ENCODE measurements at places on chromosomes 4 and X.

DNA sequence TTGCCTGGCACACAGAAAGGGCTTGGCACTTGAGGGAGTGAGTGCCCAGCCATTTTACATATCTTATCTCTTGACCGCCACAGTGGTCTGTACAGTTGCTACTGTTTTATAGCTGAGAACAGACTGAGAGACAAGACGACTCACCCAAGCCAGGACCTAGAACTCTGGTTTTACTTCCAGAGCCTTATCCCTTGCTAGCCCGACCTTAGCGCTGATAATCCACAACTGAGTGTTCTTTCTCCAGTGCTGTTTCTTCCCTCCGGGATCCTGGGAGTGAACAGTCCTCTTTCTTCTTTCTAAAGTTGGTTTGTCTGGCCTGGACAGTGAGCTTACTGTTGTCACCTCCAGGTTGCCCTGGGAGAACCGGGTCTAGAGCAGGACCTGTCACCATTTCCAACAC lies 52.5 kb upstream of the TADA2B start:
- DNase-seq, result no peak

DNA sequence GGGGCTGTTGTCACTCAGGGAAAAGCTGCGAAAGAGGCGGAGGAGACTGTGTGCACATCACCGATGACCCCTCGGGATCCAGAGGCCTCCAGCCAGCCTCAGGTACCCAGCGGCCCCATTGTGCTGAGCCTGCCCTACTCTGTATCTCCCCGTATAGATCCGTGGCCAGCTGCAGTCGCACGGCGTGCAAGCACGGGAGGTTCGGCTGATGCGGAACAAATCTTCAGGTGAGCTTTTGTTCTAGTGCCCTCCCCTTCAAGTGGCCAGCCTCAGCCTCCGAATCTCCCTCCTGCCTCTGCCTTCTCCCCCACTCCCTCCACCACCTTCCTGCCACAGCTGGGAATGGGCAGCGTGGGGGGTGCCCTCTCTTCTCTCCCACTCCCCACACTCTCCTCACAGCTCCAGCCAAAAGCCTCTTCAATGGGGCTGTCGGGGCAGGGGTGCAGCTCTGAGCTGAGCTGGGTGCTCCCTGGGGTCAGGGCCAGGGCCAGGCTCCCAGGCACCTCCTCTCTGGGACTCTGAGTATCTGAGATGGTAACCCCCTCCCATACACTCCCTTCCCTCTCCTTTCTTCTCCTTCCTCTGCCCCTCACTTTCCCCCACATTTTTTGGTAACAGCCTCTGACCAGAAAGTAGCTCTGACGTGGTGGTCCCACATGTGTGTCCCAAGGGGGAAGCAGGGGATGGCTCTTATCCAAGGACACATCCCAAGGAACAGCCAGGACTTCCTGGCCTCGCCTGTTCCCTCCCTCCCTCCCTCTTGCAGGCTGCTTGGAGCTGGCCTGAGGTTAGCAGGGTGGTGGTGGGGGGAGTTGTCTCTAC lies 20.4 kb upstream of the UBA1 start:
- DNase-seq, result no peak

- no peak for DNase-seq
Observed at GRCh38 chr4:140343303-140343702, 30.1 kb upstream of the SCOC start.

DNA sequence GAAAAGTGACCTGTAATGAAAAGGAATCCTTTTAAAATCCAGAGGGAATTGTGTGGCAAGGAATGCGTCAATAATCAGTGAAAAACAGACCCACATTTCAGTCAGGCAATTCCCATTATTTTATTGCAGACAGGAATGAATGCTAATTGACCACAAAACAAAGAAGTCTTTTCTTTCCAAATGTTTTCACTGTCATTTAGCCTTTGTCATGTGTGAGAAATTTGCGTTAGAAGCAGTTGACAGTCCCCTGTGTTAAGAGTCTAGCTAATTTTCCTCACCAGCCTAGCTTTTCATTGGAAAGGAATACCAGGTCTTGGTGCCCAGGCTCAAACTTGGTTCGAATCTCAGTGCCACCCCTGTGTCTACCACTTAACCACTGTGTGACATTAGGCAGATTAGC lies 83.4 kb downstream of the KIT start:
- DNase-seq, result no peak

DNA sequence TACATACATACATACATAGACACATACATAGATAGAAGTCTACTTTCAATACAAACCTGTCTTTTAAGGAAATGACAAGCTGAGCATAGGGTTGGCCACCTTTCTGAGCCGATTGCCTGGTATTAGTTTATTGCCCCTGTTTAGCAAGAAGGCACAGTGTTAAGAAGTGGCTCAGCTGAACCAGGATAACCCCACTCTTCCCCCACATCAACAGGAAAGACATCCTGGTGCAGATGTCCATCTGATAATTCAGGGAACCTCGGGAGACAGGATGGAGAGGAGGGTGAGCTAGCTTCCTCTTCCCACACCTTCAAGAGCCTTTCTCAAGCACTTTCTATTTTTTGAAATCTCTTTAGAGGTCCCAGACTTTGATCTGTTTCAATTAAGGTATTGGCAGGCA lies 52.3 kb downstream of the PKD2 start:
- DNase-seq, result no peak

DNA sequence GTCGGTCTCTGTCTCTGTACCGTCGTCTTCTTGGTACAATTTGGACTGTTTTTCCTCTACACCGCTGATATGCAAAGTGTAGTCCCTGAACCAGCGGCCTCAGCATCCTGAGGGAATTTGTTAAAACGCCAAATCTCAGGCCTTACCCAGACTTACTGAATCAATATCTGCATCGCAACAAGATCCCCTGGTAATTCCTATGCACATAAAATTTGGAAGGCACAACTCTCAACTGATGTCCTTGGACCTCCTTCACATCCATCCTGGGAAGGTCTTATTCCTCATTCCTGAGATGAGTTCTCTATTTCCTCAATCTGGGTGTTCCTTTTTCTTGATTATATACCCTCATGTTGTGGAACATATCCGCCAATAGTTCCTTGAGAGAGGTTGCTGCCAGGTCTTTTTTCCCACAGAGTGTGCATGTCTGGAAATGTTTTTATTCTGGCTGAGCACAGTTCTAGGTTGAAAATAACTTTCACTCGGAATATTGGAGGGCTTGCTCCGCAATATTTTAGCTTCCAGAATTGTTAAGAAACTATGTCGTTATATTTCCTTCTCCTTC lies 738 bp upstream of the HPF1 start:
- DNase-seq, result no peak

GRCh38 chr4:10584042-10584441 lies 100.5 kb downstream of the CLNK start:
- DNase-seq, result peak; percentile 23

DNA sequence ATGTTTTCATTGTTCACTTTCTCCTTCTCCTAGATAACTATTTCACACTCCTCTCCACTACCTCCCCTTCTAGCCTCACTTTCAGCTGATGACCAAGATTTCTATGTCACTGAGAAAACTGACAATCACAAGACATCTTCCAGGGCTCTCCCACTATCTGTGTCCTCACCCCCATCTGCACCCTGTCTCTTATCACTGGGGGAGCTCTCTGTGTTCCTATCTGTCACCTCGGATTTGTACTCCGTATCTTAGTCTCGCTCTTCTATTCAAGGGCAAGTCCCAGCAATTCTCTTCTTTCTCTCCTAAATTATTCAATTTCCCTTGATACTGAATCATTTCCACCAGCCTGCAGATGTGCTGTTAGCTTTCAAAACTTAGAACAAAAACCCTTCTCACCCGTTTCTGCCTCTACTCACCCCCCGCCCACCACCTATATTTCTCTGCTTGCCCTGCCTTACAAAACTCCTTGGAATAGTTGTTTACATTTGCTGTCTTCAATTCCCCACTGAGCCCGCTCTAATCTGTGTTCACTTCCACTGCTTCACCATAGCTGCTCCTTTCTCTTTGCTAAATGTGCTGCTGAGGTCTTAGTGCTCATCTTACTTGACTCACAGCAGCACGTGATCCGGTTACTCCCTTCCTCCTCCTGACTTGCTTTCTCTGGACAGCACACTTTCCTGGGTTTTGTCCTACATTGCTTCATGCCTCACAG lies 293.2 kb downstream of the UNC5C start:
- no peak for DNase-seq

- peak; percentile 32 for DNase-seq
Observed at GRCh38 chrX:74293343-74293946, 10.5 kb upstream of the ZCCHC13 start.

GRCh38 chrX:85808217-85808616 lies 239.1 kb downstream of the CHM start:
- no peak for DNase-seq

DNA sequence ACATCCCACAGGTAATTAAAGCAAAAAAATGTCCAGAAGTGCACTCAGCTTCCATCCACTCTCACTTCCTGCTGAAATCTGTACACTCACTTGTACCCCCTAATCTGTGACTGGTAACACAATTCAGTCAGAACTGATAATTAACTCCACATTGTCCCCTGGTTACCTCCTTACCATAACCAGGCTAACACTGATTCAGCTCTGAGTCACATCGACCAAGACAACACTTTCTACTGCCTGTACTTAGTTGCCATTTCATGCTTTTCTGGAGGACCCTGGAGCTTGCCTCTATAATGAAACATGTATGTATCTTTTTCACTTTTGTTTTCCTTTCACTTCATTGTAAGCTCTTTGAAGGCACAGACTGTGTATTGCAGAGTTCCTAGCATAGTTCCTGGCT lies 130.9 kb upstream of the GABRG1 start:
- no peak for DNase-seq

DNA sequence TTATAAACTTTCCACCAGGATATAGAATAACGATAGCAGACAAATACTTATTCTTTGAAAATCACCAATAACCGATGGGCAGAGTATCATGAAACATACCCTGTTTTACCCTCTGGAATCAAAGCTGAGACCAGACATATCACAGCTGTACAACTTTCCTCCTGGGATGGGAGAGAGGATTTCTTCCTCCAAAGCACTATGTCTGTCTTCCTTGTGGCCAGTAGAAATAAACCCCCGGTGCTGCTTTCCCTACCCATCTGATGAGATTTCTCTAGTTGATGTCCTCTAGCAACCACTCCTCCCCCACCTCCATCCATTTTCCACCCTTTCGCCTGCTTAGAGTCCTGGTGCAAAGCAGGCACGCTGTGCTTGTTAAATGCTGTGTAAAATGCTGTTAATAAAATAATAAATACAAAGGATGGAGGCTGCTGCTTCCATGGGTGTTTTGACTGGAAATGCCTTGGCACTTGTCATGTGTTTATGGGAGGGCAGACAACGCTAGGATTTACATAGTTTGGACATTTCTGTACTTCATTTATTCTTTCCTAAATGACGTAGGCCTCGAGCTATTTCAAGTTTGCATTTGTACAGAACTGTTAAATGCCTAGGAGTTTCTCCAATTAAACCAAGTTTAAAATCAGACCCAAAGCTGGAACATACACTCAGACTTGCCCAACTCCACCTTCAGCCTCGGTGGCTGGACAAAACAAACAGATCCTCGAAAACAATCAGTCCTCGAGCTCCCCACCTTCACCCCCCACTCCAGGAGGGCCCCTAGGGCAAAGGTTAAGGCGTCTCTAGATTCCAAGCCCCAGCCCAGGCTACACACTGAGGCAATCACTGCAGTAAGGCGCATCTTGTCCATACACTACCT lies 10.1 kb downstream of the BCOR start:
- DNase-seq, result no peak

- no peak for DNase-seq
Observed at GRCh38 chr4:73895201-73896175, 26.3 kb downstream of the CXCL1 start.

GRCh38 chr4:90845777-90846176 lies 718.6 kb downstream of the CCSER1 start:
- DNase-seq, result no peak

- DNase-seq, result no peak
Observed at GRCh38 chr4:55314141-55314820, 31.8 kb upstream of the SRD5A3 start.

- no peak for DNase-seq
Observed at GRCh38 chr4:149897783-149898182, 82.1 kb upstream of the IQCM start.
